ENCODE measurements at places on chromosomes 3 and 15.

- DNase-seq: no peak
Observed at GRCh38 chr15:101573951-101574350, 78.2 kb downstream of the TM2D3 start.

DNA sequence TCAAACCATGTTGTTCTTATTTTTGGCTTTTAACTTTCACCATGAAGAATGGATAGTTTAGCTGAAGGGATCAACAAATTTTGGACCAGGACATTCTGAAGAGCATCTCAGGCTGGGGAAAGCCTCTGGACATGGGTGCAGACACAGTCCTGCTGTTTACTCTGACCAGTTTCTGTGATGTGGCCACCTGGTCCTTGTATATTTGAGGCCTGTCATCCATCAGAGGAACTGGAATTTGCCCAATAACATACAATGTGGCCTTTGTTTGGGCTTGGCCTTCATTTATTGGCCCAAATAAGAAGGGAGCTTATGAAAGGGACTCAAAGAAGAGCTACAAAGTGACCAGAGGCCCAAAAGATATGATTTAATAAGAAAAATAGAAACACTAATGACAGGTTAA lies 127.9 kb downstream of the MYRIP start:
- DNase-seq: no peak

DNA sequence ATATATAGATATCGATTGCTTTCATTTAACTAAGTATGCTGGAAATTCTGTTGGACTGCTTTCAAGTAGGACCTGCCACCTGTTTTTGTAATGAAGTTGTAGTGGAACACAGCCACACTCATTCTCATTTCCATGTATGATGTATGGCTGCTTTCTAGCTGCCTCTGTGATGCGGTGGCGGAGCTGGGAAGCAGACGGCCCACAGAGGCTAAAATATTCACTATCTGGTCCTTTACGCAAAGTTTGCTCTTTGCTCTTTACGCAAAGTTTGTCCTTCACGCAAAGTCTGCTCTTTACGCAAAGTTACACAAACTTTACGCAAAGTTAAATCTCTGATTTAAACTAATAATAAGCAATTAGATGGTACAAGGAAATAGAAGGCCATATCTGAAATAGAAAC lies 91.5 kb downstream of the DLG1 start:
- DNase-seq: no peak

DNA sequence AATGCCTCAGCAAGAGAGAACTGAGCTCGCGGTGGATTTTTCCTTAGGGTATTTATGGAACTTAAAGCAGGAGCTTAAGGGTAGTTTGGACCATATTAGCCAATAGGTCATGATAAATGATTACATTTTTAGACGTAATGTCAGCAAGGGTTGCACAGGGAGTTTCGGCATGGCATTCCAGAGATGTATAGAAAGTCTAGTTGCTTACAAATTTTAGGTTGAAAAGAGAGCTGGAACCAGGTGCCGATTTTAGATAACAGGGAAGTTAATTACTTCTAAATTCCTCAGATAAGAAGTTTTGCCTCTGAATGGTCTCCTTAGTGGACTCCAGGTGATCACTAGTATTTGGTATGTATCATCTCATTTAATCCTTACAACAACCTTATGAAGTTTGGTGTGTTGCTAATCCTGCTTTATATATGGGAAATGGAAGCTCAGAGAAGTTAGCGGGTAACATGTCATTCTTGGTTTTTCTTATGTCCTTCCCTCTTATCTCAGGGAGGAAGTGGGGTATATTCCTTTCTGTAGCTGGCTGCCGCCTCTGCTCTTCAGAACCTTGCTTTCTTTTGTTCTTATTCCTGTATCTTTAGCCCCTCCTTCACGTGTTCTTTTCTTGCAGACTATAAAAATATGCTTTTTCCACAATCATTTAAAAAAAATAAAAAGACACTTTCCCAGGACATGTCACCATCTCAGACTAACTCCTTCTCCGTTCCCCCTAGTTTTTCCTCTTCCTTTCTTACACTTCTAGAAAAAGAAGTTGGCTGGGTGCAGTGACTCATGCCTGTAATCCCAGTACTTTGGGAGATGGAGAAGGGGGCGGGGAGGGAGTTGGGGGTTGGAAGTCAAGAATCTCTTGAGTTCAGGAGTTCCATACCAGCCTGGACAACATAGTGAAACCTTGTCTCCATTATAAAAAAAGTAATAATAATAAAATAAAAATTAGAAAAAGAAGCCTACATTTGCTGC lies 25.7 kb downstream of the IQGAP1 start:
- no peak for DNase-seq

- peak; percentile 26 for DNase-seq
Observed at GRCh38 chr3:60086811-60087210, 1037.0 kb upstream of the CFAP20DC start.

- DNase-seq: no peak
Observed at GRCh38 chr3:30586806-30587486, 19.5 kb upstream of the TGFBR2 start.
